NCI-H1930 (cell line): ENCODE measurements at places on chromosomes 5 and 9.

GRCh38 chr5:108545301-108545700 is 163.4 kb upstream of the FBXL17 start:
- no peak for DNase-seq

DNA sequence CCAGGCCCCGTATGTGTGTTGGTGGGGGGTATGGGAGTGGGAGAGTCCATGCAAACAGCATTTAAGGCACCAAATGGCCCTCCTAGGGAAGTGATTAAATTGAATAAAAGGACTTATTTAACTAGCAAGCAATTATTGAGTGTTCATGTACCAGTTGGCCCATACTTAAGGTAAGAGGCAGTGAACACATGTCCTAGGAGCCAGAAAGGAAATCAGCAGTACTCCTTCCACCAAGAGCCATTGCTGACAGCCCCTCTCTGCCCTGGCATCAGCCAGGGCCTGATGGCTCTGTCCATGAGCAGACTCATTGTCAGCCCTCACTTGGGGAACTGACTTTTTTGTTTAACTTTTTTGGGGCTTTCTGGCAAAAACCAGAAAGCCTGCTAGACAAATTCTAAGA is 10.4 kb upstream of the SHROOM1 start:
- DNase-seq, result no peak

DNA sequence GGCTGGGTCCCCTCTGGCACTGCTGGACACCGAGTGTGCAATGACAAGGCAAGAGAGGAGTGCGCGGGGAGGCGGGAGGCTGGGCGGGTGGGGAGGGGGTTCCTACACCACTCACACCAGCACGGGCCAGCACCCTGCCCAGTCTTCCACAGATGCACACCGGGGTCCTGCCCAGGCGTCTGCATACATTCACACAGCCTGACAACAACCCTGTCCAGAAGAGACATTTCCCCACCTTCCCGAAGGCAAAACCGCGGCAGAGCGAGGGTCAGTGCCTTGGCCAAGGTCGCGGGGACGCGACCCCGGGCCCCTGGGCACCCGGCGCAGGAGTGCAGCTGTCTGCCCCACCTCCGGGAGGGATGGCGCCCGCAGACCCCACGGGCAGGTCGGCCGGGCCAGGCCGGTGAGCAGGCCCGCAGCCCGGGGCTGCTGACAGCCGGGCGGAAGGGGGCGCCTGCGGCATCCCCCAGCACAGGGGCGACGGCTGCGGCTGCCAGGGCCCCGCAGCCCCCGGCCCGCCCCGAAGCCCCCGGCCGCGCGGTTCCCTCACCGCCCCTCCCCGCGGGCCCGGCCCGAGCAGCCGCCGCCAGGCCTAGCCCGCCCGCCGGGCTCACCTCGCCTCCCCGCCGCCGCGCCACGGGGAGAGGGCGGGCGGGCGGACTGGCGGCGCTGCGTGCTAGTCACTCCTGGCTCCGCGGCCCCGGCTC is 496 bp downstream of the MAPK9 start:
- DNase-seq, result no peak

GRCh38 chr5:54835647-54836046 is 149.7 kb downstream of the ESM1 start:
- no peak for DNase-seq

DNA sequence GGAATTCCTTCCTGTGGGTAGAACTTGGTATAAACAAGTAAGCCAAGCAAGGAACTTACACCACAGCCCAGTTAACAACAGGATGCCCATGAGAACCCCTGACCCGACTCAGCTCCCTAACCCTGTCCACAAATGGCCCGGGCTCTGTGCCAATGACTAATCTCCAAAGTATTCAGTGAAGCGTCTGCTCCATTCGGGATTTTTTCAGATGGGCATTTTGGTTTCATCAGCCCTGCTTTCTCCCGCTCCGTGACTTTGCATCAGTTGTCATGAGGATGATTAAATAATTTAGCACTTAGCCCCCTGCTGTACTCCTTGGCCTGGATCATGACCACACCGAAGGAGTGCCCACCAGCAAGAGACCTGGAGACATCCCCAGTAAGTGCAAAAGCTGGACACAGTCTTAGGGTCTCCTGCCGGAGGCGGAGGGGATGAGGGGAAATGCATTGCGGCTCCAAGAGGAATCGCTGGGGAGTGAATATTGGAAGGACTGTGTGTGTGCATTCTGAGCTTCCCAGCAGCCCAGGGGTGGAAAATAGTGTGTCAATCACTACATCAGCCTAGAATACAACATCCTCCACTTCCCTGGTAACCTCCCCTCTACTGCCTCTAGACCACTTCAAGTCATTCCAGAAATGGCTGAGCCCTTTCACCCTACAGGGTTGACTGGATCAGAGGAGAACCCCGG is 41.4 kb upstream of the DNAH5 start:
- no peak for DNase-seq

GRCh38 chr9:71355884-71356283 is 234.5 kb upstream of the TRPM3 start:
- no peak for DNase-seq

- no peak for DNase-seq
Observed at GRCh38 chr5:151475388-151475787, 28.0 kb downstream of the SLC36A1 start.
